ENCODE measurements at places on chromosomes 7 and 10.

DNA sequence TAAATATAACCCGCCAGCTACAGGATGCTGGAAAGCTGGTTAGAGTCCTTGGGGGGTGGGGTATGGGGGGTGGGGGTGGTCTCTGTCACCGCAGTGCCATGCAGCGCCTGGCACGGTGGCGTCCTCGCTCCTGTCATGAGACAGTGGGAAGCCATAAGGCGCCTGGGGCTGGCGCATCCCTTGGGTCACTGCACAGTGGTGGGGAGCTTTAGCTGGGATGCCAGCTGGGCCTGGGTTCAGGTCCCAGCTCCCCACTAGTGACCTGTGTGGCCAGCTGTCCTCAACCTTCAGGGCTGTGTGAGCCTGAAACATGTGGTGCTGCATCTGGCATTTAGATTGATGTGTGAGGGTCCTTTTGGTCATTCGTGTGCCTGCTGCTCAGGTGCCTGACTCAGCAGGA, 93.9 kb downstream of the BMS1 start:
- no peak for DNase-seq

- no peak for DNase-seq
These were observed 639.7 kb upstream of the AUTS2 start for GRCh38 chr7:68958571-68958970.

DNA sequence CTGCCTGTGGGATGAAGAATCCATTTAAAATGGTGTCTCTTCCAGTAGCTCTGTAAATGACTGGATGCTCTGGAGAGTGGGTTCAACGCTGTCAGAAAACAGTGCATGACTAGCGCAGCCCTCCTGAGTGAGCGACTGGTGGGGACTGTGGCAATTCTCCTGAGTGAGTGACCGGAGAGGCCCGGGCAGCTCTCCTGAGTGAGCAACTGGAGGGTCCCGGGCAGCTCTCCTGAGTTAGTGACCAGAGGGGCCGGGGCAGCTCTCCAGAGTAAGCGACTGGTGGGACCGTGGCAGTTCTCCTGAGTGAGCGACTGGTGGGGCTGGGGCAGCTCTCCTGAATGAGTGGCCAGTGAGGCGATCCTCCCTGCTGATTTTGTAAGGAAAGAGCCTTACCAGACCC, 85.5 kb downstream of the WDR37 start:
- DNase-seq: no peak

DNA sequence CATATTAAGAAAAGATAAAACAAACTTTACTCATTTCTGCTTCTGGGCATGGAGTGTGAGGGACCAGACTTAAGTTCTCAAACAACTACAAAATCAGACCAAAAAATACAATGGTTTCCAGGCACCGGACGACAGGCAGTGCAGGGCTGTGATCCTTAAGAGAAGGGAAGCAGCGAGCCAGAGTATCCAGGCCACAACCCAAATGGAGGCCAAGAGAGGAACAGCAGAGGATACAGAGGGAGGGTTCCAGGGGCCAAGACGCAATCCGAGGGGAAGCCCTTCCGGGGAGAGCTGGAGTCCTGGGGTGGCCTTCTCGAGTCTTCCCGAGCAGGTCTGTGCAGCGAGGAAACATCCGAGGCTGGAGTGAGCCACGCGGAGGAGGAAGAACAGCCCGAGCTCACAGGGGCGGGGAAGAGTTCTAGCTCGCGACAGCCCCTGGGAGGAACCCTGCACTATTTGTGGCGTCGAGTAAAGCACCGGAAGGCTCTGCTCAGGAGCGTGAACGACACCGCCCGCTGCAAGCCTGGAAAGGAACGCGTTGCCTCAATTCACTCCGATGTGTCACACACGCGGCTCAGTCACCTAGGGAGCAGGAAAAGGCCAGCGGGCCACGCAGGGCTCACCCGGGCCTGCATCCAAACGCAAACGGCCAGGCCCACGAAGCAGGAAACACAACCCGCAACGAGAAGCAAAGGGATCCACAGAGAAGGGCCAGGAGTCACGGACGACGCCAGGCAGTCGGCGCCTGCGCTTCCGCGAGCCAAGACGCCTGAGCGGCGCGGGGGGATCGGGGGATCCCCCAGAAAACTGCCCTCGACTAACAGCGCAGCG, 933 bp upstream of the RNF32 start:
- DNase-seq: no peak

DNA sequence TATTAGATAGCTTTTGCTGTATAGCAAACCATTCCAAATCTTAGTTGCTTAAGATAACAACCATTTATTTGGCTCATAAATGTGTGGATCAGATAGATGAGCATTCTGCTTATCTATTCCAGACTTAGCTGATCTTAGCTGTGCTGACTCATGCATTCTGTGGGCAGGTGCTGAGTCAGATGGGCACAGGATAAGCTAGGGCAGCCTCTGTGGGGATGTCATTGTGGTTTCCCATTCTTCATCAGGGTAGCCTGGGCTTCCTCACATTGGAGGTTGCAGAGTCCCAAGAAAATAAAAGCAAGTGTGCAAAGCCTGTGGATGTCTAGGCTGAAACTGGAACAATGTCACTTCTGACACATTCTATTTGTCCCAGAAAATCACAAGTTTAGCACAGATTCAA, 917.0 kb downstream of the TYW1 start:
- DNase-seq: no peak

DNA sequence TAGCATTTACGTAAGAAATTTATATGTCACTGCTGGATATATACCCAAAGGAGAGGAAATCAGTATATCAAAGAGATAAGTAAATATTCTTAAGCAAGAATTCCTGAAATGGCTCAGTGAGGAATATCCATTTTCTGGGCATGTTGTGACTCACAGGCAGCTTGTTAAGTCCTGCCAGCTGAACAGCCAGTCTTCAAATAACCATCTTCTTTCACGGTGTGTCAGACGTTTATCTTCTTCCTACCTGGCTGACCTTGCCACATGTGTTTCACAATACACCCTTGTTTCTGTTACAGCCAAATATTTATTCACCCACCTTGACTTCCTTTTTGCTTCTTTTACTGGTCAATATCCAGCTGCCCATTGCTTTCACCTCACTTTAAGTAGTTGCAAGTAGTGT, 648.1 kb downstream of the ANKRD7 start:
- no peak for DNase-seq

- DNase-seq: no peak
These were observed 266.4 kb downstream of the SORCS3 start for GRCh38 chr10:104907521-104907920.

All from nephron progenitor cell (in vitro differentiated cells).